ENCODE measurements at places on chromosomes 1 and 21. TPM values are rescaled to one million over a fixed set of nuclear protein-coding genes. Genes with fewer than 3 reads are reported as not detected.

The SIKE1 gene
- total RNA-seq, result 62.7 TPM

The CFHR4 gene
- not detected for total RNA-seq

The TFF2 gene
- total RNA-seq, result not detected

The LCE1A gene
- not detected for total RNA-seq

The IFNLR1 gene
- 6.9 TPM for total RNA-seq

The SAMSN1 gene
- total RNA-seq, result 58.9 TPM

The TP73 gene
- total RNA-seq, result 15.2 TPM

The MRPL37 gene
- total RNA-seq, result 147 TPM

The REN gene
- total RNA-seq, result not detected

The TRIM63 gene
- not detected for total RNA-seq

The NBPF8 gene
- total RNA-seq, result 39.1 TPM
